ENCODE measurements at places on chromosomes 12 and 14.

GRCh38 chr14:103696466-103697071 lies 18.7 kb downstream of the XRCC3 start:
- peak; percentile 62 for DNase-seq

- no peak for DNase-seq
These were observed 8.5 kb downstream of the FAM222A start for GRCh38 chr12:109722022-109722720.

DNA sequence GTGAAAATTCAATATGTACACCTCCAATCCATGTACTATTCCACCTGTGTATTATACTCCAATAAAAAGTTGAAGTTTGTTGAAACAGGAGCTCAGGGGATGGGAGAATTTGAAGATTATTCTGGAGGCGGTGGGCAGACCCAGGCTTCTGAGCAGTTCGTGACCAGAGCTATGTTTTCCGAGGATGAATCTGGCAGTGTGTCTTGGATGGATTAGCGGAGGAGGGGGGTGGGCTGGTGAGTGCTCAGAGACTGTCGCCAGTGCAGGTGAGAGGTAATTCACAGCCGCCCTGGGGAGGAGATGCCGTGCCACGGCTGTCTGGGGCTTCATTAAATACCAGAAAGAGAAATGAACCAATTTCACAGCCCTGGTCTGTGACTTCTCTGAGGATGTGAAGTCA lies 283.0 kb upstream of the RTL1 start:
- DNase-seq: no peak

DNA sequence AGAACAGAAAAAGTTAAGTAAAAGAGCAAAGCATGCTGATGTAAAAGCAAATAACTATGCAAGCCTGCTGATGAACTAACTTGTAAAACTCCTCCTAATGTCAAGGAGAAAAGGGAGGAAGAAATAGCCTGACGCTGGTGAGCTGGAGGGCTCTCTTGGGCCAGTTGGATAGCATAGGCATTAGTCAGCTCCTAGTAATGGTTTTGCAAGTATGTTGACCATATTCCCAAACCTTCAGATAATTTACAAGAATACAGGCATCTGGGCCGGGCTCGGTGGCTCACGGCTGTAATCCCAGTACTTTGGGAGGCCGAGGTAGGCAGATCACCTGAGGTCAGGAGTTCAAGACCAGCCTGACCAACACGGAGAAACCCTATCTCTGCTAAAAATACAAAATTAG lies 871.4 kb downstream of the C12orf50 start:
- no peak for DNase-seq

- no peak for DNase-seq
These were observed 7.8 kb upstream of the KRT76 start for GRCh38 chr12:52784909-52785308.

DNA sequence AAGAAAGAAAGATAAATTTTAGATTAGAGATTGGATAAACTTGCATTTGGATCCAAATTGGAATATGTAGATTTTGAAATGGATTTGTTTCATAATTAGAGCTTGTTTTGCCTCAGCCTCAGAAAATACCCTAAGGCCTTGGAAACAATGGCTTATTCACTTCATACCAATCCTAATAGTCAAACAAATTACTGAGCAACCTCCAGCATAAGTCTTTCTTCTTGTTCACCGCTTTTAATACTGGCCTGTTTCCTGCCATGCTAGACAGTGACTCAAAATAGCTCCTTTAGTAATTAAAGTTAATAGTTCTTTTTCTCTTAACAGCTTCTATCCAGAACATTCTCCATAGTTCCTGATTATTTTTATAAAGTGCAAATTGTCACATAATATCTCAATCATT lies 110.9 kb upstream of the DNM1L start:
- DNase-seq: no peak

DNA sequence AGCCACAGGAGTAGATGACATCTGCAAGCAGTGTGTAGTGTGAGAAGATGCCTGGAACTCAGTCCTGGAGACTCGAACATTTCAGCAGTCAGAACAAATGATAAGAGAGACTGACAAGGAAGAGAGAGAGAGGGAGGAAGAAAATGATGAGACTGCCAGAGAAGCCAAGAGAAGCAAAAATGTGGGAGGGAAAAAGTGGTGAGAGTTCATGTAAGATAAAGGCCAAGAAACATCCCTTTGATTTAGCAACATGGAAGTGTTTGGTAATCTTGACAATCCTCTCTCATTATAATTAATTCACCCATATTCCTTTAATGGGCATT lies 42.6 kb downstream of the LIMA1 start:
- no peak for DNase-seq

DNA sequence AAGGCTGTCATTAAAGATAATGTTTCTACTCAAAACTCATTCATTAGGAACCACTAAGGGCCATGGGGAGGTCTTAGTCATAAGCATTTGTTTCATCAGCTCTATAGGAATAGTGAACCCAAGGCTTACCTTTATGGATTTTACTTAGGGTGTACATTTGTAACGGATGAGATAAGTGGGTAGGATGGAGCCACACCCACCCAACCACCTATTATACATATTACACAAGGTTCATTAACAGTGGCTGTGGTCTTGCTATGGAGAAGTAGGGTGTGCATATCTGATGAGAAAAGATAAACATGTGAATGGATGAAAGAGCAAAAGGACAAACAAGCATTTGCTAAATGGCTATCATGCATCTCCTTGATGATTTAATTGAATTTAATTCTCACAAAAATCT lies 39.6 kb upstream of the ITPR2 start:
- DNase-seq: no peak

DNA sequence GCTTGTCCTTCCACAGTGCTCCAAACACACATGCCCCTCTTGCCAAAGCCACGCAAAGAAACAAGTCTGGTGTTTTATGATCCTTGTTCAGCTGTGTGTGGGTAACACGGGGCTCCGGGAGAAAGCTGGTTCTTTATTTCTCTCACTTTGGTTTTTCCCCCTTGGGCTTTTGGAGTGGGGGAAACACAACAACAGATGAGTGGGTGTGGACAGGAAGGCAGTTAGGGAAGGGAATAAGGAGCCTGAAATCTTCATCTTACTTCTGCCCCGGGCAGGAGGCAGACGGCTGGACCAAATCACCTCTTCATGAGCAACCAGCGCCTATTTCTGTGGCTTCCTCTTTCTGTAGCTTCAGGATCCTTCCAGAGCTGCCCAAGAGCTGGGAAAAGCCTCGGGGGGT lies 218.5 kb downstream of the PHETA1 start:
- DNase-seq: no peak

GRCh38 chr12:13358391-13358905 lies 161.9 kb downstream of the EMP1 start:
- DNase-seq: no peak

GRCh38 chr12:55420307-55420962 lies 5.6 kb upstream of the OR6C76 start:
- no peak for DNase-seq

DNA sequence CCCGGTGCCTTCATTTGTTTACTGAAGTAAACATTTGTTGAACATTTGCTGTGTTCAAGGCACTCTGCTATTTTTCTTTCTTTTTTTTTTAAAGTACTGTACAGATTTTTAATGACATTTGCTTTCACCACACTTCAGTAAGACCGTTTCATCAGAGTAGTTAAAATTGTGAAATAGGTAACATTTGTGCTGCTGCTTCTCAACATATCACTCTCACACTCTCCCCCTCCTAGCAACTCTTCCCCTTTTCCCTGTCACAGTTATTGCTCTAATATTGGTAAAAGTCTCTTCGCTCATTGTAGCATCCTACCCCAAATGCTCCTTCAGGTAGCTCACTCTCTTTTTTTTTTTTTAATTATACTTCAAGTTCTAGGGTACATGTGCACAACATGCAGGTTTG lies 49.6 kb downstream of the SRGAP1 start:
- no peak for DNase-seq

GRCh38 chr14:75306927-75307699 lies 28.5 kb downstream of the FOS start:
- DNase-seq: peak; percentile 85

GRCh38 chr14:39812532-39813320 lies 380.5 kb upstream of the FBXO33 start:
- no peak for DNase-seq

GRCh38 chr14:104689881-104690711 lies 678 bp downstream of the INF2 start:
- DNase-seq: no peak

- DNase-seq: no peak
These were observed 44.6 kb downstream of the SRGAP1 start for GRCh38 chr12:63888908-63889635.
